ENCODE measurements at places on chromosomes 3 and 15.

DNA sequence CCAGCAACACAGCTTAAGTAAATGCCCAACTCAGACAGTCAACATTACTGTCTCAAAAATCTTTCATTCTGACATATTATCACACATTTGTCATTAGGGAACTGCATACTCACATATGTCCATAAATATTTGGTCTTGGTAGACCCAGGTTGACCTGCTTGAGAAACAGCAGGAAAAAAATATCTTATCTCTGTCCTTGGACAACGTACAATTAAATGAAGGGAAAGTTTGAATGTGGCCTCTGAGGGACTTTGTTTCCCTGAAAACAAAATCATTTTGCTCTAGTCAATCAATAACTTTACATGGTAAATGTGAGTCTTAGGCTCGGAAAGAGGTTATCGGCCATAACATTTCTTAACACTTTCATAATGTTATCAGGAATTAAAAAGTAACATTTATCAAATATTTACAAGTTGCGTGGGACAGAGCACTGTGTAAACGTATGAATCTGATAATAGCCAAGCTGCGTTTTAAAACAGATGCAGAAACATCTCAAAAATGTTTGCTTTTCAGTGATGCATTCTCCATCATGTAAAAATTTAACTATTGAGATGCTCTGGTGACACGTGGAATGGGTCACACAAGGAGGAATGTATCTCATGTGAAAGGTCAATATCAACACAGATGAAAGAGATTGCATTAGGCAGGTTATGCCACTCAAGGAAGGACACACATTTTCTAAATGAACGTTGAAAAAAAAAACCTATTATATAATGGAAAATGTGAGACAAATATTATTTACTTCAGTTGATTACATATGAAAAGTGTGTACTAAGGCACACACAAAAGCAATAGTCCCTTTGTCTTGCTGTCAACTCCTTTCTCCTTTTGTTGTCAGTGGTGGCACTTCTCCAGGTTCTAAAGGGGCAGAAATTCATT, 304.4 kb downstream of the WDR72 start:
- DNase-seq: no peak

DNA sequence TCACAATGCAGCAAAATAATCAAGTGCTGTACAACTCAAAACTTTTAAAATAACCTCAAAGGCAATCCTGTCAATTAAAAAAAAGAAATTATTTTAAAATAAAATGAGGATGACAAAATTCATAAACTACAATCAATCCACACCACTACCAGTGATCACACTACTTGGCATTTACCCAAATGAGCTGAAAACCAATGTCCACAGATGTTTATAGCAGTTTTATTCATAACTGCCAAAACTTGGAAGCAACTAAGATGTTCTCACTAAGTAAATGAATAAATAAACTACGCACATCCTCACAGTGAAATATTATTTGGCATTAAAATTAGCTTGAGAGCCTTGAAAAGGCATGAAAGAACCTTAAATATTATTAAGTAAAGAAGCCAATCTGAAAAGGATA, 121.3 kb downstream of the STAG1 start:
- no peak for DNase-seq

DNA sequence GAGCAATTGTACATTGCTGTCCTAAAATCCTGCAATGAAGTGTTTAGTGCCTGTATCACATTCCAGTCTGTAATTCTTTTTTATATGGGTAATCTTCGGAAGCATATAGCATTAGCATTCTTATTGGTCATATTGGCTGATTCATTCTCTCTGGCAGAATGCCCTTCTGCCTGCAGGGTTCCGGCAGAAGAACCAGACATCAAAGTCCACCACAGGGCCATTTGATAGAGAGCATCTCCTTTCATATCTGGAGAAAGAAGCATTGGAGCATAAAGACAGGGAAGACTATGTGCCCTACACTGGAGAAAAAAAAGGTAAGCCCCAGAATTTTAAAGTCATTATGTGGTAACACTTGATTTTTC, 39.6 kb downstream of the TMOD3 start:
- no peak for DNase-seq

DNA sequence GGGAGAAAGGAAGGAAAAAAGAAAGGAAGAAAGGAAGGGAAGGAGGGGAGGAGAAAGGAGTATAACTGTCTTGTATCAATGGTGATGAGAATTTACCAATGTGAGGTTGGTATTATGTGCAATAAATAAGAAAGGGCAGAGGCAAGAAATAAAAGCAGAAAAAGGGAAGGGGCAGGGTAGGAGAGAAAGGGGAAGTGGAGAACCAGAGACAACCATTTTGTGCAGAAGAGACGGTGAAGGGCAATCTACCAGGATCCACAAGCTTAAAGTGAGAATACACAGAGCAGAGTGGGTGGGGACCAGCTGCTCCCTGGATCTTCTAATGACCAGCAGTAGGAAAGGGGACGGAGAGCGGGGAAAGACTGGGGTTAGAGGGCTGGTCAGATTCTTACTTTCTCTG, 106.9 kb upstream of the SLCO2A1 start:
- DNase-seq: no peak
